ENCODE measurements at places on chromosomes 3 and 15.

GRCh38 chr15:64460724-64461720 is 644 bp downstream of the ZNF609 start:
- no peak for DNase-seq

GRCh38 chr3:59101231-59101736 is 51.5 kb upstream of the CFAP20DC start:
- no peak for DNase-seq

DNA sequence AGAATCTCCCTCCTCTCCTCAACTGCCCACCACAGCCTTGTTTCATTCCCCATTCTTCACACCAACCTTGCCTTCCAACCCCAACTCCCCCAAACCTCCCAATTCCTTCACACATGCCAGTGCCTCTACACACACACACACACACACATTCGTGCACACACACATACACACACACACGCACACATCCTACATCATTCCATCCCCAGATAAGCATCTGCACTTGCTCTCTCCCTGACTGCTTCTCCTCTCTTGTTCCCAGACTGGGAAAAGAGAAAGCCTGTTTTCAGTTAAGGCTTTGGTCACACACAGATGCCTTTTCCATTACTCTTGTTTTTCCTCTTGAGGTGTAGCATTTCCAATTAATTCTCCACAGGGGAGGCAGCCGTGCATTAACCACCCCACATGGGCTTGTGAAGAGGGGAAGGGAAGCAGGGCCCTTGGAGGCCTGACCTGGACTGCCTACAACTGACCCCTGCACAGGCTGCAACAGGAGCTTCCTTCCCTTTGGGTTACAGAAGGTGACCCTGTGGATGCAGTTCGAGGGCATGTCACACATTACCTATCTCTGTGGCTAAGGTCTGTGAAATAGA is 32.0 kb upstream of the BOC start:
- no peak for DNase-seq

GRCh38 chr3:107227091-107227490 is 150.1 kb upstream of the CCDC54 start:
- no peak for DNase-seq

GRCh38 chr3:132690040-132690439 is 29.9 kb downstream of the UBA5 start:
- DNase-seq = no peak

- no peak for DNase-seq
Observed at GRCh38 chr3:99246010-99246654, 344.6 kb upstream of the DCBLD2 start.

- DNase-seq = no peak
Observed at GRCh38 chr15:33639978-33640377, 328.3 kb upstream of the CHRM5 start.
